Activated CD4-positive, alpha-beta T cell treated with anti-CD3 and anti-CD28 coated beads, Interleukin-2, amount 10 ng/mL, durations not matched to agents 7 days and 5 days (primary cell): ENCODE measurements at places on chromosomes 6 and 20. TPM values are rescaled to one million over a fixed set of nuclear protein-coding genes. Genes with fewer than 3 reads are reported as not detected.

- H3K36me3 ChIP-seq = no peaks in the 10 kb centered on the region
- no peaks in the 10 kb centered on the region for H3K4me1 ChIP-seq
- H3K27me3 ChIP-seq = peaks cover 4% of the 10 kb centered on the region
- no peak overlapping the region for H3K27ac ChIP-seq
- H3K4me3 ChIP-seq = no peak overlapping the region
- no peak for DNase-seq
These were observed 32.8 kb downstream of the CD40 start for GRCh38 chr20:46150943-46151342.

DNA sequence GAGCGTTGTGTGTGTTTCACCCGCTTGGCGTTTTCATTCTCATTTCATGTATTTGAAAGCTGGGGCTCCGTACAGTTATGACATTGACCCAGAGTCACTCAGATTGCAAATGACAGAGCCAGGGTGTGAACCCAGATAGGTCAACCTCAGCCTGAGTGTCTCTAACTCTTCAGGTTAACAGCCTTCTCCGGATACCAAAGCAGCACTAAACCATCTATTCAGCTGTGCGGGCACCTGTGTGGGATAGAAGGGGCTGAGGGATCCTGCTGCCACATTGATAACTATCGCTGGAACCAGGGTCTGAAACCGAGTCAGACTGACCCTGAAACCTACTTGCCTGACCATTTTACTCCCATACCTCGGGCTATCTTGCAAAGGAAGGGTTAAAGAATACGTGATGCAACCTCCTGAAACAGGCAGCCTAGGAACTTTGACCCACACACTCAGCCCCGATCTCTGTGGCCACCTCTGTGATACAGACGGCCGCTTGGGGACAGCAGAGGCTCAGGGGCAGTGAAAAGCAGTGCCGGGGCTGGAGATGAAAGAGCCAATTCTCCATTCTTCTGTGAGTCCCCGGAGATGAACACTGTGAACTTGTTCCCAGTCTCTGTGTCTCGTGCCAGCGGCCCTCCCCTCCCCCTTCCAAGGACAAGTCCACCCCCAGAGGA, 233.5 kb upstream of the QKI start:
- no peaks in the 10 kb centered on the region for H3K4me1 ChIP-seq
- no peaks in the 10 kb centered on the region for H3K36me3 ChIP-seq
- H3K4me3 ChIP-seq = no peak overlapping the region
- DNase-seq = no peak

Gene ZNF334
- total RNA-seq = 0.71 TPM

GRCh38 chr6:31538805-31539400, 2.9 kb downstream of the DDX39B start:
- H3K4me3 ChIP-seq = peak overlapping the region; percentile 98
- H3K27ac ChIP-seq = peak overlapping the region; percentile 72
- peaks cover 68% of the 10 kb centered on the region for H3K36me3 ChIP-seq
- H3K4me1 ChIP-seq = peaks cover 53% of the 10 kb centered on the region
- no peaks in the 10 kb centered on the region for H3K27me3 ChIP-seq
- DNase-seq = no peak

DNA sequence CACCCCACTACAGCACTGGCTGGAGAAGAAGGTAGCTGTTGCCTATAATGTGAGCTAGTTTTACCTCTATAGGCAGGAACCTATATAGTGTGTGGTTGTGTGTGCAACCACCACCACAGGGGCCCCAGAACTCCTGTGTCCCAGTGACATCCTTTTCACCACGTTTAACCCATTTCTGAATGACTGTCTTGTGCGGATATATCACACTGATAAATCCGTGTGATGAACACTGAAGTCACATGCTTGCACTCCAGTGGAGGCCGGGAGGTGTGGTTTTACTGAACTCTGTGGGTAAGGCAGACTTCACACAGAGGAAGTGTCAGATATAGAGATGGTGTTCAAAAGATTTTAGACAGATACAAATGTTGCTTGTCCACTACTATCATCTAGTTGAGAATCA, 32.5 kb downstream of the SDHAF4 start:
- no peaks in the 10 kb centered on the region for H3K27me3 ChIP-seq
- H3K4me3 ChIP-seq = no peak overlapping the region
- peak; percentile 67 for DNase-seq

- H3K36me3 ChIP-seq = peaks cover 68% of the 10 kb centered on the region
- peak overlapping the region; percentile 47 for H3K27ac ChIP-seq
- no peaks in the 10 kb centered on the region for H3K27me3 ChIP-seq
- peaks cover 28% of the 10 kb centered on the region for H3K4me1 ChIP-seq
- H3K4me3 ChIP-seq = no peak overlapping the region
These were observed 77.1 kb upstream of the EMILIN3 start for GRCh38 chr20:41443691-41444090.

Gene HLA-F
- total RNA-seq = 372 TPM

- H3K4me1 ChIP-seq = peaks cover 55% of the 10 kb centered on the region
- H3K36me3 ChIP-seq = peaks cover 2% of the 10 kb centered on the region
- H3K27me3 ChIP-seq = no peaks in the 10 kb centered on the region
- no peak overlapping the region for H3K4me3 ChIP-seq
These were observed 54.1 kb downstream of the ATXN1 start for GRCh38 chr6:16706911-16707783.

GRCh38 chr6:32912951-32913350, 27.9 kb downstream of the HLA-DMB start:
- no peak overlapping the region for H3K4me3 ChIP-seq
- no peak for DNase-seq
- no peak overlapping the region for H3K27ac ChIP-seq
- H3K36me3 ChIP-seq = no peaks in the 10 kb centered on the region

DNA sequence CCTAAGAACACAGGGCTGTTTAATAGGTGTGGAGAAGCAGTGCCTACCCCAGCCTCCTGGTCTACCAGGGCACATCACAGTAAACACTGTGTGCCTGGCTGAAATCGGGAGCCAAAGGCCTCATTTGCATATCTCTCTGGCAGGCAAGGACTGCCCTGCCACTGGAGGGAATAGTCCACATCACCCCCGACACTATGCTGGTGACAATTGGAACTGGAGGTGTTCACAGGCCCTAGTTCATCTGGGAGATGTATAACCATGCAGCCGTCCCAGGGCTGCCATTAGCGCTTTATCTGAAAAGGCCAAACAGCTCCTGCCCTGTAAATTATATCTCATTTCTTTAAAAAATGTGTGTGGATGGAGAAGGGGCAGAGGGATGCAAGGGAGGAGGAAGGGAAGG, 150.3 kb downstream of the LINC00237 start:
- H3K27me3 ChIP-seq = peaks cover 5% of the 10 kb centered on the region
- no peaks in the 10 kb centered on the region for H3K4me1 ChIP-seq
- no peaks in the 10 kb centered on the region for H3K36me3 ChIP-seq

DNA sequence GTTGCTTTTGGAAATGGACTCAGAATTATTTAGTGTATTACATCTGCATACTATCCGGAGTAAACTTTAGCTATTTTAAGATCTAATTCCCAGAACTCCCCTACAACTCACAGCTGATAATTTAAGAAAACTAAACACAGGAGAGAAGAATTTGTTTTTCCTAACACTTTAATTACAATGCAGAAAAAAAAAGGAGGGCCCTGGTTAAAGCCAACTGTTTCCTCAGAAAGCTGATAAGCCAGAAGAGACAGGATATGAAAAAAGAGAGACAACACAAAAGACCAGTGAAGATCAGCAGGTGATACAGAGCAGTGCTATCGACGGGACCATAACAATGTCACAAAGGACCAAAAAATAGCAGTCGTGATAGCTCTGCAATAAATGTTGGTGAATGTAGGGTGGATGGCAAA, 5.8 kb downstream of the IFNGR1 start:
- no peak overlapping the region for H3K27ac ChIP-seq
- H3K4me3 ChIP-seq = no peak overlapping the region
- peaks cover 41% of the 10 kb centered on the region for H3K36me3 ChIP-seq
- no peak for DNase-seq
- H3K4me1 ChIP-seq = peaks cover 35% of the 10 kb centered on the region
- H3K27me3 ChIP-seq = no peaks in the 10 kb centered on the region

Gene MPC1
- 28.3 TPM for total RNA-seq

DNA sequence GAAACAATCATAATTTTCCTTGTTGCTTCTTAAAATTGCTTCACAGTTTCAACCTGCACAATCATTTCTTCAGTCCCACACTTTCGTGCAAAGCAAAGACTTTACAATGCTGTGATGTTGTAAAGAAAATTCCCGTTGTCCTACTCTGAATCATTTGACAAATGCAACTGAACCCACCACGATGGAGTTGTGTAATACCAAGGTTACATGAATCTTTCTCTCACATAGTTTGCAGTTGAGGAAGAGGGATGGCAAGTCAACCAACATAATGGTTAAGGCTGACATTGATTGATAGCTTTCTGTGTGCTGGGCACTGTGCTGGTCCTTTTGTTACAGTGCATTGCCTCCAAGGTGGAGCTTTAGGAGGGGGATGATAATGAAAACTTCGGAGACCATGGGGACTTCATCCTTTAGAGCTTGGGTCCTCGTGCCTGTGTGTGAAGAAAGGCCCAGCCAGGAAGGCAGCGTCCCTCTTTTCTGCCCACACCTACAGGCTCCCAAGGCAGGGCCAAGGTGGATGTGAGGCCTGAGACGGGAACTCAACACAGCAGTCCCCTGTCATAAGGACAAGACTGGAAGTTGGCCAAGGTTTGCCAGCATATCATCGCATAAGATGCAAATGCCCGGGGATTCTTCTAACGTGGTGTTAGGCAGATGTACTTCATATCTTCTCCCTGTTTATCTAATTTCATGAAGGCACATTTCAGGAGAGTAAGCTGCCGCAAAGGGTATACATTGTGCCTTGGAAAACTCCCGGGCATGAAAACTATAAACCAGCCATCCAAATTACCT, 96.9 kb downstream of the LY86 start:
- no peak overlapping the region for H3K4me3 ChIP-seq
- H3K27ac ChIP-seq = no peak overlapping the region
- H3K27me3 ChIP-seq = no peaks in the 10 kb centered on the region
- peaks cover 76% of the 10 kb centered on the region for H3K4me1 ChIP-seq

- peaks cover under 1% of the 10 kb centered on the region for H3K4me1 ChIP-seq
- H3K27ac ChIP-seq = no peak overlapping the region
- H3K4me3 ChIP-seq = no peak overlapping the region
- no peak for DNase-seq
These were observed 6.3 kb upstream of the PARD6B start for GRCh38 chr20:50724851-50725723.

DNA sequence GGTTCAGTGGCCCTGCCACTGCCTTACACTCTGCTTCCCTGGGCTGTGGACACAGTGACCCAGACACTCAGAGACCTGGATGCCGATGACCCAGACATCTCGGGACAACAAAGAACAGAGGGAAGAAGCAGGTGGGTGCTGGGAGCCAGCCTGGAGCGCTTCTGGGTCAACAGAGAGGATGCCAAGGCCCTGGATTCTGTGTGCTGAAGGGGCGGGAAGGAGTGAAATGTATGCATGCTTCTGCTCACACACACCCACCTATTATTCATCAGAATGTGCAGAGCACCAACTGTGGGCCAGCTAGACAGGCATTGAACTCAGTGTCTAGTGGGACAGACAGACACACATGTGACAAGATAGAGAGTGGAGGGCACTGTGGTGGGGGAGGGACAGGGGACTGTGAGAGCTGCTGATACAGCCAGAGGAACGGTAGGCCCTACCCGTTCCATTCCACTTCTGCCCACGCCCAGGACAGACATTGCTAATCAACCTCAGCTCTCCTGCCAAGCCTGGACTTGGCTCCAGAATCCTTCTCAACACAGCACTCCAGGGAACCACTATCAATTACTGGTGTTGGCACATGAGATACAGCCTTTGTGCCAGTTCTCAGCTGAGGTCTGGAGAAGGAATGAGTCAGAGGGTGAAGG, 20.2 kb downstream of the KCNK15 start:
- no peak for DNase-seq
- H3K4me1 ChIP-seq = no peaks in the 10 kb centered on the region
- H3K4me3 ChIP-seq = no peak overlapping the region
- no peaks in the 10 kb centered on the region for H3K36me3 ChIP-seq

Gene OR2J3
- total RNA-seq = not detected

Gene DDX43
- total RNA-seq = 1.7 TPM

DNA sequence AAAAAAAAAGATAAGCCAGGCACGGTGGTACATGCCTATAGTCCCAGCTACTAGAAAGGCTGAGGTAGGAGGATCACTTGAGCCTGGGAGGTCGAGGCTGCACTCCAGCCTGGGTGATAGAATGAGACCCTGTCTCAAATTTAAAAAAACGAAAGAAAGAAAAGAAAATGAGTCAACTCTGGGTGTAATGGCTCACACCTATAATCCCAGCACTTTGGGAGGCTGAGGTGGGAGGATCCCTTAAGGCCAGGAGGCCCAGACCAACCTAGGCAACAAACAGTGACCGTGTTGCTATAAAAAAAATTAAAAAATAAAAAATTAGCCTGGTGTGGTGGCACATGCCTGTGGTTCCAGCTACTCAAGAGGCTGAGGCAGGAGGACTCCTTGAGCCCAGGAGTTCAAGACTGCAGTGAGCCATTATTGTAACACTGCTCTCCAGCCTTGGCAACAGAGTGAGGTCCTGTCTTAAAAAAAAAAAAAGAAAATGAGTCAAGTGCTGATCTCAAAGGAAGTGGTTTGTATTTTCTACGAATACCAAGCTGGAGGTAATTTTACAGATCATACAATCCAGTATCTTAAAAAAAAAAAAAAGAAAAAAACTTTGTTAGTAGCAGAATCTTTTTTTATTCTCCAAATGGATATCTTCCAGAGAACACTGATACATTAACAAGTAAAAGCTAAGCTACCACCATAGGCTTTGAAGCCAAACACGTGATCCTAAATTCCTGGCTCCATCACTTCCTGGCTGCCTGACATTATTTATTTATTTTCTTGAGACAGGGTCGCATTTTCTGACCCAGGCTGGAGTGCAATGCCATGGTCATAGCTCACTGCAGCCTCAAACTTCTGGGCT, 5.7 kb downstream of the COMMD7 start:
- peaks cover 55% of the 10 kb centered on the region for H3K4me1 ChIP-seq
- H3K36me3 ChIP-seq = peaks cover 20% of the 10 kb centered on the region

DNA sequence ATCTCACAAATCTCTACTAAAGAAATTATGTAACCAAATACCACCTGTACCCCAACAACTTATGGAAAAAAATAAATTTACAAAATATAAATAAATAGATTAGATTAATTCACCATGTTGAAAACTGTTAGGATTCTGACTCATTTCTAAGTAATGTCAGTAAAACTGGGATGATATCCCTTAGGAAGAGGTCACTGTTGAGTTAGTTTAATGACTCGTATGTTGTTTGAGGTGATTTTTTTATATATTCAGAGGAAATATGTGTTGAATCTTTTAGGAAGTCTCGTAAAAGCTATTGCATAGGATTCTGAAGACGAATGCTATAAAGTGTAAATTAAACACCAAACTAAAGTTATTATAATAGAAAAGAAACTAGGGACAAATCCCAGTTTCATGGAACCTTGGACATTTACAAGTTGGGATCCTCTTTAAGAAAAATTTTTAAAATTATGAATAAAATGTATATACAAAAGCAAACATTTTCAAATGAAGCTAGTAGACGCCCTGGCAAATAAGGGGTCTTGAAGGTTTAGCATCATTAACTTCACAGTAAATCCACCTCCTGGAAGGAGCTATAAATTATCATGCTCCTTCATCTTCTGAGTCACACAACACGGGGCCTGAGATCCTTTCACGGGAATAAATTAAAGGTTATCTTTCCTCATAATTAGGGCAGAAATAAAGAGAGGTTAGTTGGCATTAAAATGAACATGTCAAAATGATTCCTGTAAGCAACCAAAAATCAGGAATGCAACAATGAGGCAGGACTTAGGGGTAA, 37.0 kb upstream of the POU3F2 start:
- H3K36me3 ChIP-seq = no peaks in the 10 kb centered on the region
- no peak for DNase-seq
- H3K27me3 ChIP-seq = peaks cover 5% of the 10 kb centered on the region
- no peaks in the 10 kb centered on the region for H3K4me1 ChIP-seq
- no peak overlapping the region for H3K4me3 ChIP-seq

Gene MCHR2
- total RNA-seq = not detected
